NCI-H187 (cell line): ENCODE measurements at places on chromosomes 4 and X.

- DNase-seq, result peak; percentile 26
Measured at GRCh38 chrX:104112326-104112951, at the start of gene ZCCHC18. Gene ZCCHC18 (plus strand): TSS chrX:104112523. CDS start chrX:104114112, 1,589 bp downstream.

DNA sequence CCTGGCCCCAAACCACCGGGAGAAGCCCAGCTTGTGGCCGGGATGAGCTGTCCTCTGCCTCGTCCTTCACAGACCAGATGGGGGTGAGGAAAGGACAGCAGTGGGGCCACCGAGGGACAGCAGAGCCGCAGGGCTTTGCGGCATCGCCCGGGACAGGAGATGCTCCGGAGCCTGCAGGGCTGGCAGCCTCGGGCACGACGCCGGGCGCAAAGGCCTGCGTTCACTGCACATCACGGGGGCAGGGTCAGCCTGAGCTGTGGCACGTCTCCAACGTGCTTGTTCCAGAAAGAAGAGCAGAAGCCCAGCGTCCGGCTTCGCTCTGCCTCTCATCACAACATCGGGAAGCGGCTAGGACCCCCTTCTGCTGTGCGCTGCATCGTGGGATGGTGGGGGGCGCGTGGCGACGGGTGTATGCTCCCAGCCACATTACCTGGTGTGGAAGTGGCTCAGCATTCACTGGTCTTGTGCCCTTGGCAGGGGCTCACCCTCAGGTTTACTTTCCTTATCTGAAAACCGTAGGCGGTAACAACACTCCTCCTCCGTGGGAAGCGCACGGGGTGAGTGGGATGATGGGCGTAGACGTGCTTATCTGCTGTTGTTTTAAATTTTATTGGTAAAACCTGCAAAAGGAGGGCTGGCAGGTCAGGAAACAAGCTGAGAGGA, 7.4 kb downstream of the TADA2B start:
- DNase-seq, result no peak

DNA sequence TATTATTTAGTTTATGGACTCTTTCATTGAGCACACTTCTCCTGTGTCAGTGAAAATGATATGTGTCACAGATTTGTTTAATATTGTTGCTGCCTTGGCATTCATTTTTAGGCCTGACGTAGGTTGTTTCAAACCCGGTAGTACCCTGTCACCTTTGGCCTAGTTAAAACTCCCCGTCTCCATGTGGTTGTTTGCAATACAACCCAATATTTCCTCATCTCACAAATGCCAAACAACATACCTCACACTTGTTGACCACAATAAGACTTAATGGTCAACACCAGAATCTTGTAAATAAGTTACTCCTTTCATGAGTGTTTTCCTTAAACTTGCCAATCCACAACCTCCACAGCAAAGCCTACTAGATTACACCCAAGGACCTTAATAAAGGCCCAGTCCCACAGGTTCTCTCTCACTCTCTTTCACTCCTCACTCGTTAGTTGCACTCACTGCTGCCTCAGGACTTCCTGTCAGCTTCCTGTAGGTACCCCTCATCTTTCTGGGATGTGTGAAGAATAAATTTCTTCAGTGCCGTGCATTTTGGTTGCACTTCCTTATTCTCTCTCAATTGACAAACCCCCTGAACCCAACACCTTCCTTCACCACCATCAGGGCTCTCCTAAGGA, 31.3 kb downstream of the IL13RA2 start:
- no peak for DNase-seq

GRCh38 chr4:122836941-122837340, 10.3 kb downstream of the FGF2 start:
- no peak for DNase-seq

- no peak for DNase-seq
Measured at GRCh38 chrX:37613933-37614332, 42.5 kb downstream of the LANCL3 start.

DNA sequence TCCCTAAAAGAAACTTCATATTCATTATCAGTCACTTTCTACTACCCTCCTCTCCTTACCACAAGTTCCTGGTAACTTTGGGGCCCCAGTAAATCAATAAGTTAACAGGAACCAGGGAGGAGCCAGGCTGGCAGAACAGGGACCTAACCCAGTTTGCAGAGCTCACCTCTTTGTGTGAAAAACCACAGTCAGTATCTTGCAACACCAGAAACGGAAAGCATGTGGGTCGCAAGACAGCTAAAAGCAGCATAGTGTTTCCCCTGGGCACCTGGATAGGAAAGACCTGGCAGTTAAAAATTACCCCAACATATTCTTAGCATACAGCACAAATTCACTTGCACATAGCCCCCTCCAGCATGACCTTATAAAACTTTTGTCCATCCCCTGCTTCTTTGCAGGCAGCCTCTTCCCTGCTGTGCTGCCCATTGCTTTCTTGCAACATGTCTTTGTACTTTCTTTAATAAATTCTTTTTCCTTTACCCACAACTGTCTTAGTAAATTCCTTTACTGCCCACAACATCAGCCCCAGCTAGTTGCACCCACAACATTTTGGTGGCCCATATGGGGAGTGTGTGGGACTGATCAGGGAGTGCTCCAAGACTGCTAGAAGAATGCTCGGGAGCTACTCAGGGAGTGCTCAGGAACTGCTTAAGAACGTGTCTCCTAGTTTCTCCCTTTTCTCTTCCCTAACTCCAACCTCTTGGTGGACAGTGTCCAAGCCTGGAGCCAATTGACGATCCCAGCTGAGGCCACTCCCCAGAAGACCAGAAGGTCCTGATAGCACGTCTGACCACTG, 83.4 kb downstream of the MSN start:
- DNase-seq, result no peak

- no peak for DNase-seq
Measured at GRCh38 chrX:112839856-112840255, 775 bp downstream of the AMOT start.

- DNase-seq, result peak; percentile 16
Measured at GRCh38 chr4:82758701-82759685, 39.6 kb downstream of the SCD5 start.

DNA sequence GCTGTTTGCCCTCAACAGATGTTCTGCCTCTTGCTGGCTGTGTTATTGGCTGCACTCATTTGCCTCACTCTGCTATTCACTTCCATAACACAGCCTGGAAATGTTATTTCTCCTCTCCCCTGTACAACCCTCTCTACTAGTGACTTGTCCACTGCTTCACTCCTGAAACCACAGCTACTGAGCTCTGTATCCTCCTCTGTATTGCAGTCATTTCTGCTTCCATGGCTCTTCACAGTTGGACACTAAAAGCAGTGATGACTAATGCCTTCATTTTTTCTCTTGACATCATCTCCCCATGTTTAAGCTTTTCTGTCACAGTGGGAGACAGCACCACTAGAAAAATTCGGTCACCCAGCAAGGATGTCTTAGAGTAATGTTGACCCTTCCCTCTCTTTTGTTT, 123.0 kb upstream of the PPP1R2C start:
- no peak for DNase-seq

DNA sequence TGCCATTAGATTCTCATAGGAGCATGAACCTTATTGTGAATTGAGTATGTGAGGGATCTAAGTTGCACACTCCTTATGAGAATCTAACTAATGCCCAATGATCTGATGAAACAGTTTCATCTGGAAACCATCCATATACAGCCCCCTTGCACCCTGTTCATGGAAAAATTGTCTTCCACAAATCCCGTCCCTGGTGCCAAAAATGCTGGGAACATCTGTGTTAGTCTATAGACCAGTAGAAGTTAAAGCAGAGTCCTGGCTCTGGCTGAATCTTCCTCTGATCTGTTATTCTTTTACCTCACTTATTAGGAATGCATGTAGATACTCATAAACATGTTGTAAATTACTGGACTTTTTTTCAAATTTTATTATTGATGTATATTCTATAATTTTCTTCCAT, 29.2 kb downstream of the SULT1B1 start:
- no peak for DNase-seq

DNA sequence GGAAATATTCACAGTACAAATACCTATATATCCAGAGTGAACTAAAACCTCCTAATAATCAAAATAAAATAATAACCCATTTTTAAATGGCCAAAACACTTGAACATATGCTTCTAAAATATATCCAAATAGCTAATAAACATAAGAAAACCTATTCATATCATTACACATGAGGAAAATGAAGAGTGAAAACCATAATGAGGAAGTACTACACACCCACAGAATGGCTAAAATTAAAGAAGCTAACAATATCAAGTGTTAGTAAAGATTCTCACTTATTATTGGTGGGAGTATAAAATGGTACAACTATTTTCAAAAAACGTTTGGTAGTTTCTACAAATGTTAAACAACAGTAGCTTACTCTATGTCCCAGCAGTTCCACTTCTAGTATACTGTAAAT, 92.1 kb downstream of the KLHL13 start:
- DNase-seq, result no peak

DNA sequence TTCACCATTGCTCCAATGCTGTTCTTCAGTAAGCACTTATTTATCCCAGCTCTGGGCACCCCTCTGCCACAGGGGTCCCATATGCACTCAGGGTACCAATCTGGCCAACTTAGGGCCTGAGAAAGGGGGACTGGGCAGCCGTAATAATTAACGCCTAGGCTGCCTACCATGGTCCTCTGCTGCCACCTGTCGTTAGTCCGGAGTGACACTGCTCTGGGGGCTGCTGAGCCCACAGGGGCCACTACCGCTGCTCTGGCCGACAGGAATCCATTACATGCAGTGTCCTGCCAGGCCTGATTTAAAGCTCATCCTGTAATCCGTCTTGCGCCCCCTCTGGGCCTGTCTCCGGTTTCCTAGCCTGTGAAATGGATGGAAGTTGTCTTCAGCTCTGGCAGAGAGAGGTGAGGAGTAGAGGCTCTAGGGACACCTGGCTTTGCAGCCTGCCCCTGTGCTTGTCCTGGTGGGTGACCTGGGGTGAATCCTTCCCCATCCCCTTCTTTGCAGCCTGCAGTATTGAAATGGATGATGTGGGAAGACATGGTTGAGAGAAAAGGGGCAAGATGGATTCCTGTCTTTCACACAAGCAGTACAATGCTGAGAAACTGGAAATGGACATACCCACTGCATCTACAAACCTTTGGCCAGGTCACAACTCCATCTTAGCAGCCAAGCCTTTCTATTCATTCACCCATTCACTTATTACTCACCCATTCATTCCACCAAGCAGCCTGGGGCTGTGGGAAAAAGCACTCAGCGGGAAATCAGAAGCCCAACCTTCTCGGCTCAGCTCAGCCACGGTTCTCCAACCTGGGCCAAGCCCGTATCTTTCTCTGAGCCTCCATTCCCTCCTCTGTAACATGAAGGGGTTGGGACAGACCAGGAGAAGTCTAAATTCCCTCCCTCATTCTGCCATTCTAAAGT, 116.3 kb upstream of the NALF2 start:
- no peak for DNase-seq

DNA sequence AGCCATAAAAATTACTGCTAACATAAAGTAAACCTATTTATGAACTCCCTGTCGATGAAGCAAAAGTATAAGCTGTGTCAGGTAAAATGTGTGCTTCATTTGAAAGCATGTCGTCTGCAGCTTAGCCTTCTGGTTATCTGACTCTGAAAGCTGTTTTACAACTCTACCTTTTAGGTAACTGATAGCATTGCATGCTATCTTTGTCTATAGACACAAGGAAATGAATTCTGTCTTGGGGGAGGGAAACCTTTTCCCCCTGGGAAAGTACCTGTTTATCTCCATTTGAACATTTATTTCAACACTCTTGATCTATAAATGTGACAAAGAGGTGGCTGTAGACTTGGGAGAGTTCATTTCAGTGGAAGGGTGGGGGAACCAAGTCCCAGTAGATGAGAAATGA, 51.4 kb downstream of the RAB40A start:
- DNase-seq, result no peak

DNA sequence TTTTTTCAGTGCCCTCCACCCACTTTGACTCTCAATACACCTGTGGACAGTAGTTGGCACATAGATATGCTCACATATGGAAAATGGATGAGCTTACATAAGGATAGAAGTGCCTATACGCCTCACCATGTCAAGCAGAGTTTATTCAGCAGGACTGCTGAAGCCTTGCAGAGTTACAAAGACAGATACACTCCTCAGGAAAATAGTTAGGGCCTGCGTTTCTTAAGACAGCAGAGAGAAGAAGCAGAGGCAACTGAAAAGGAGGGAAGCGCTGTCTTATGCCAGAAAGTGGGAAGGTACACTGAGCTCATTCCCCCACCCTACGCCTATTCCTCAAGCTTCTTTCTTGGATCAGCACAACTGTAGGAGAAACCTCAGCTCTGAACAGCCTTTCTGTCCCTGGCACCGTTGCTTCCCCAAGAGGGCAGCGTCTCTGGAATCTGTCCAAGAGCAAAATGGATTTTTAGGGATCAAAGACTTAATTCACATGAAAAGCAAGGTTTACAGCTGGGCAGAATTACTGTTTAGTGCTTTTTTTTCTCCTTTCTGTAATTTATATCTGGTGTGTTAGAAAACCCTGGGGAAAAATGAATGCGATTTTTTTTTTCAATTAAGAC, 37.3 kb upstream of the MBTPS2 start:
- DNase-seq, result no peak

- DNase-seq, result no peak
Measured at GRCh38 chr4:24213961-24214360, 324.1 kb upstream of the PPARGC1A start.

DNA sequence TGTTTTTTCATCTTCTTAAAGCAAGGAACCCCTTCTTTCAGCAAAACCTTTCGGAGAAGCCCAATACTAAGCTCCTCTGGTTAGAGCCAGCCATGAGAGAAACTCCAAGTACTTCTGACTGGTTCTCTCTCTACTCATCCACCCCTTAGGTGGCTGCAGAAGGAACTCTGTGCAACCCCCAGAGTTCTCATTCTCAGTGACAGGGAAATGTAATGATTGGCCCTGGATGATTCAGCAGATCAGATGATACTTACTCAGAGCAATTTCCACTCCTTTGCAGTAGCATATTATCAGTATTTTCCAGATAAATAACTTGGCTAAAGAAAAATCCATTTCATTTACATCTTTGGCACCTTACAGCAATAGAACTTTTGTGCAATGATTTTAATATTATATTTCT, 3.2 kb downstream of the SPP1 start:
- no peak for DNase-seq

DNA sequence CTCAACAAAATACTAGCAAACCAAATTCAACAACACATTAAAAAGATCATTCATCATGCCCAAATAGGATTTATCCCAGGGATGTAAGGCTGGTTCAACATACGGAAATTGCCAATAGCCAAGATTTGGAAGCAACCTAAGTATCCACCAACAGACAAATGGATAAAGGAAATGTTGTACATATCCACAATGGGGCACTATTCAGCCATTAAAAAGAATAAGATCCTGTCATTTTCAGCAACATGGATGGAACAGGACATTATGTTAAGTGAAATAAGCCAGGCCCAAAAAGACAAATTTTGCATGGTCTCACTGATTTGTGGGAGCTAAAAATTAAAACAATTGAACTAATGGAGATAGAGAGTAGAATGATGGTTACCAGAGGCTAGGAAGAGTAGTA, 82.0 kb upstream of the FAM241A start:
- DNase-seq, result no peak

DNA sequence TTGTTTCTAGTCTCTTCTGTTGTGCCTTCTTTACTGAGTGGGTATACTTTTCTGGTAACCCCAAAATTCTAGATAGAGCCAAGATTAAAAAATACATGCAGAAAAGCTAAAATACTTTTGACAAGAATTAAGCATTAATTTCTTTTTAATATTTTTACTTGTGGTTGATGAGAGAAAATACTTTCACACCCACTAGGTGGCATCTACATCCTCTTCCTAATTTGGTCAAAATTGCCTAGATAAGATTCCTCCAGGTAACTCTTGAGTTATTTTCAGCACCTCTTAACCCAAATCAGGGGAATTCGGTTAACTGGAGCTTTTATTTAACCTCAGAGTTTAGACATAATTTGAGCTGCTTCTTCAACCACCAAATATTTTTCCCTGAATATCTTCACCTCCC, 28.4 kb upstream of the COX7B2 start:
- DNase-seq, result no peak
